Caco-2 (cell line): ENCODE measurements at places on chromosomes 1 and 21.

DNA sequence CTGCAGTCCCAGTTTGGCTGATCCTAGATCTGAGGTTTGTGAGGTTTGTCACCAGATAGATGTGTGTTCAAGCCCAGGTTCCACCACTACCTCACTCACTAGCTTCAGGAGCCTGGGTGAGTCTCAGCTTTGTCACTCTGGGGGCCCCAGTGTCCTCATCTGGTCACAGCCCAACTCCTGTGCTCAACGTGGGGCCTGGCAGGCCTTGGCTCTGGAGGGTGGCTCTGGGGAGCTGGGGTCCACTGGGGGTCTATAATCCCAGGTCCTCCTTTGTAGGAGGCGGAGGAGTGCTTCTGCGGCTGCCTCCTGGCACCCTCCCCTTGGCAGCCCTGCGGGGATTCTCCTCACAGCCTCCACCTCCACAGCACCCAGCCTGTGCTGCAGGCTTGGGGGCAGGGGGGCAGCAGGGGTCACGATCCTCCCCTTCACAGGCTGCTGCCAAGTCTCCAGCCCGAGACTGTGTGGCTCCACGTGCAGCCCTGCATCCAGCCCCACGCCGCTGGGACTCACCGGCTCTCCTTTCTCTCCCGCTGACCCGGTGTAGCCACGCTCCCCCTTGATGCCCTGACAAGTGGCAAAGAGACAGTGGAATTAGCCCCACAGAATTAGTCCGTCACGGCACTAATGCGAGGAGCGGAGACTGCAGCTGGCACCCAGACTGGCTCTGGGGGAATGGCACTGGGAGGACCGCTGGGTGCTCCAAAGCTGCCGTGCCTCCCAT is 22.5 kb upstream of the PEF1 start:
- DNase-seq, result no peak

- DNase-seq, result no peak
These were observed 31.8 kb upstream of the PSMG1 start for GRCh38 chr21:39215078-39215477.

GRCh38 chr1:183247484-183247883 is 61.4 kb downstream of the LAMC2 start:
- DNase-seq, result no peak

DNA sequence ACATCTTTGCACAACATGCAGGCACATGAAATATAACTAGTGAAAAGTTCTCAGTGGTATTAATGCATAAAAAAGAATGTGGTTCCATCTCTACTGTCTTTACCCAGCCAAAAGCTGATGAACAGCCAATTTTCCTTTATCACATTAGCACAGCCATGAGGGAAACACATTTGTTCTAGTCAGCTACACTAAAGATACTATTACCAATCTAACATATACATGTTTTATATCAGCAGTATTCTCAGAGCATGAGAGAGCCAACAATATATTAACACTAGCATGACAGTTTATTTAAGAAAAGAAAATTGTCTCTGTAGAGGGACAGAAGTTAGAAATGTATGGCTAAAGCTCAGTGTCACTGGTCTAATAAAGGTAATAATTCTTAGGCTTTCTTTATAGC is 56.3 kb downstream of the USH2A start:
- DNase-seq, result no peak

DNA sequence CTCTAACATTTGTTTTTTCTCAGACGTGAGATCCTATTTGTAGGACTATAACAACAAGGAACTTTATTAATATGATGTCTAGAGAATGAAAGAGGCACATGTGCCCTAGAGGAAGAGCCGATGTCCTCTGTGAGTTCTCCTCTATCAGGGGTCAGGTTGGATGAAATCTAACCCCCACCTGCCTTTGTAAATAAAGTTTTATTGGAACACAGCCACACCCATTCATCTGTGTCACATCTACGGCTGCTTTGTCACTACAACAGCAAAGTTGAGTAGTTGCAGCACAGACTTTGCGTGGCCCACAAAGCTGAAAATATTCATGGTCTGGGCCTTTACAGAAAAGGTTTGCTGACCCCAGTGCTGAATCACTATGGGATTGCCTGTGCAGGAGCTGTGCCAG is 571 bp upstream of the CAPN9 start:
- no peak for DNase-seq

GRCh38 chr1:229408458-229409037 is 25.3 kb downstream of the ACTA1 start:
- peak; percentile 40 for DNase-seq

- DNase-seq, result no peak
These were observed 12.5 kb downstream of the SLX9 start for GRCh38 chr21:44952116-44952928.

DNA sequence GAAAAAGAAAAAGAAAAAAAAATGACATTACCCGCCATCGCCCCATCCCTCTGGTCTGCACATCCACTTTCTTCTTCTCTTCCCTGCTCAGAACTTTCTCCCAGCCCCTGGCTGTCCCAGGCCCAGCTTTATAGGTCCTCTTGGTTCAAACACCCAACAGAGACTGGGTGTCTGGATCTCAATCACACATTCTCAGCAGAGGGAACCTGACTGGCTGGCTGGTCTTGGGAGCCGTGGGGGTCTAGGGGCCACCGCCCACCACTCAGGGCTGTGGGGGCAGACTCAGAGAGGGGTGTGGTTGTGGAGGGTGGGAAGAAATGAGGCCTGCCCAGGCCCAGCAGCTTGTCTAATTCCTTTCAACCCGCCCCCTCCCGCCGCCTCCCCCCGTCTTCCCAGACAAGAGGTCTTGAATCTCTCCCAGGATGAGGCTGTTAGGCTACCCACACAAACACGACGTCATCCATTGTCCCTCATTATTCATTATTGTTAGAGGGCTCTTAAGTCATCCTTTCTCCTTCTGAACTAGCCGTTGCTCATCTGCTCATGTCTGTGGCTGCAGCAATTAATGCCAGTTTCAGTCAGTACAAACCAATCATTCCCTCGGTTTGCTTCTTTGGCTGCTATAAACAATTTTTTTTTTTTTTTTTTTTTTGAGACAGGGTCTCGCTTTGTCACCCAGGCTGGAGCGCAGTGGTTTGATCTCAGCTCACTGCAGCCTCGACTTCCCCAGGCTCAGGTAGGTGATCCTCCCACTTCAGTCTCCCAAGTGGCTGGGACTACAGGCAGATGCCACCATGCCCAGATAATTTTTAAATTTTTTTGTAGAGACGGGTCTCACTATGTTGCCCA is 40.6 kb upstream of the CLIC4 start:
- DNase-seq, result no peak

DNA sequence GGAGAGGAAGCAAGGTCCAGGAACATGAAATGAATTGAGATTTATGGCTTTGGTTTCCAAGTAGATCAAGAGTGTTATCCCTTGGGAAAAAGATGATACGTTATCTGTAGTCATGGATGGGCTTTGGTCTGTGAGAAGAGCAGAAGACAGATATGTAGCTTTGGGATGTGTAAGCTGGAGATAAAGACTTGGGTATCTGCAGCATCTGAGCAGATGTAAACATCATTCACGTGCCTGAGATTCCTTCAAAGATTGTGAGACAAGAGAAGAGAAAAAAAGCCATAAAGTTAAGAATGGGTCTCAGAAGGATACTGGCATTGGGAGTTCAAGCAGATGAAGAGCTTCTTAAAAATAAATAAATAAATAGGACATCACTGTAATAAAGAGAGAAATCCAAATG is 217.8 kb downstream of the PTPRC start:
- peak; percentile 51 for DNase-seq

- DNase-seq, result peak; percentile 86
These were observed 1.7 kb downstream of the PLEKHG5 start for GRCh38 chr1:6489799-6490180.

DNA sequence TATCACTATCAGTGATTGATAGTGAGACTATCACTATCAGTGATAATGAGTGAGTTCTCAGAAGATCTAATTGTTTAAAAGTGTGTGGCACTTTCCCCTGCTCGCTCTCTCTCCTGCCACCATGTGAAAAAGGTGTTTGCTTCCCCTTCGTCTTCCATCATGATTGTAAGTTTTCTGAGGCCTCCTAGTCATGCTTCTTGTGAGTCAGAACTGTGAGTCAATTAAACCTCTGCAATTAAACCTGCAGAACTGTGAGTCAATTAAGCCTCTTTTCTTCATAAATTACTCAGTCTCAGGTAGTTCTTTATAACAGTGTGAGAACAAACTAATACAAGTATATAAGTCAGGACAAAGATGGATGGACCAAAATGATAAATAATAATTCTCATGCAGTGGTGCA is 7.0 kb upstream of the IL23R start:
- no peak for DNase-seq
